ENCODE measurements at places on chromosomes 3 and 15.
A peak's percentile ranks its signal among the peaks of the same experiment; 100 is the strongest.

- no peak for DNase-seq
Measured at GRCh38 chr3:141798448-141798845, 35.2 kb downstream of the GRK7 start.

GRCh38 chr3:139934613-139935015, 371 bp upstream of the CLSTN2 start:
- DNase-seq, result peak; percentile 92

- DNase-seq, result no peak
Measured at GRCh38 chr3:141331377-141332318, 36.7 kb upstream of the ZBTB38 start.

- peak; percentile 19 for DNase-seq
Measured at GRCh38 chr3:179149406-179149867, 1.3 kb downstream of the PIK3CA start.

DNA sequence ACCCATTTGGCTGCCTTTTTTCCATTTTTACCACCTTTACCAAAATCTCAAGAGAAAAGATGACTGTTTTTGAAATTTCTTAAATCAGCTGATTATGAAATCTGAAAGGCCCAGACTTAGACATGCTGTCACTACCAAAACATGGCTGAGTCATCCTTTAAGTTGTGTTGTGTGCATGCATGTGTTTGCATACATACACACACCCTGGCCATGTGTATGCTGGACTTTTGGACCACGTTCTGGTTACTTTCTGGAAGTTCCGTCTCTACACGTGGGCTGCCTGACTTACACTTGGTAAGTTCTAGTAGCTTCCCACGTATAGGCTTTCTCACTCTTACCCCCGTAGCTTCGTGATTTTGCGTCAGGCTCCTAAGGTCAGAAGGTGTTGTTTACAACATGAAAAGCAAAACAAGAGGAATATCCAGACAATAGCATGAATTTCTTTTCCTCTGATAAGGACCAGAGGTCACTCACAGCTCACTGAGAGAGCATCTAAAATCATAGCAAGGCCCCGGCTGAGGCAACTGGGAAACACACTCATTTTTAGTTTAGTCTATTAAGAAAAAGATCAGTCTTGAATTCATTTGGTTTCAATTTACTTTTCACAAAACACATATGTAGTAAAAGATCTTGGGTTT, 62.4 kb downstream of the COL8A1 start:
- no peak for DNase-seq

GRCh38 chr3:131260525-131260924, 121.0 kb upstream of the NUDT16 start:
- DNase-seq, result no peak

- peak; percentile 69 for DNase-seq
Measured at GRCh38 chr3:102529452-102529851, 94.6 kb downstream of the ZPLD1 start.

DNA sequence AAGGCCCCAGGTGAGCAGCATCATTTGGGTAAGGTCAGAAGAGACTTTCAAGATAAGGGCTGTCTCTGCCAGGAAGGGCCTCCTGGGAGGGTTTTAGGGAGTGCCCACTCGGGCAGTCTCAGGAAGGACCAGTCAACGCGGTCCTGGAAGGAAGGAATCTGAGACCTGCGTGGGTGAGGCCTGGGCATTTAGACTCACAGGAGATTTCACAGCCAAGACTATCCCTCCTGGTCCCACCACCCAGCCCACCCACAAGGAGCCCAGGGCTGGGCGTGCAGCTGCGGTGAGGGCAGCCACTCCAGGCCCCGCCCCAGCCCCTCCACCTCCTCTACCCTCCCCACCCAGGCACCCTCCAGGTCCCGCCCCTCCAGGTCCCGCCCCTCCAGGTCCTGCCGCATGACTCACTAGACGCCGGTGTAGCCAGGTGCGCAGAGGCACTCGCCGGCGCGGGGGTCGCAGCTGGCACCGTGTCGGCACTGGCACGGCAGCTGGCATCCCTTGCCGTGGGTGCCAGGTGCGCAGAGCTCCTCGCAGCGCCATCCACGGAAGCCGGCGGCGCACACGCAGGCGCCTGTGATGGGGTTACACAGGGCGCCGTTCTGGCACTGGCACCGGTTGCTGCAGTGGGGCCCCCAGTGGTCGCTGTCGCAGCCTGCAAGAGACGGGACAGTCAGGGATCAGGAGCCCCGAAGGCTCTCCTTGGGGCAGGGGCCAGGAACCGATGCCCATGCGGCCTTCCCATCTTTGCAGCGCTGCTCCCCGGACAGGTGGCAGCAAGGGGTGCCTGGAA, 112.7 kb downstream of the RAB11A start:
- DNase-seq, result peak; percentile 91

DNA sequence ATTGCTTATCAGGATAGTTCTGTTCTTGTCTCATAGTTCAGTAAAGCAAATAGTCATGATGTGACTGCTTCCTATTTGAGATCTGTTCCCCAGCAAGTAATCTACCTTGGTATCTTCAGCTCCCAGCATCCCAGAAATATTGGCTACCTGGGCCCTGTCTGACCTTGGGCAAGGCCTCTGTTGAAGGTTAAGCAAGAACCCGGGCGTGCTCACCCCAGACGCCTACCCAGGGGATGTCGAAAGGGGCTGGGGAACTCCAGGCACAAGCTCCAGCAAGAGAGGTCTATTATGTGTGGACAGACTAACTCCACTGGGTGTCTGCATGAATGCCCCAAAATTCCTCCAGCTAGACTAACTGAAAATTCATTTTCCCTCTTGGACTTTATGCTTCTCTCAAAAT, 37.3 kb upstream of the IGF1R start:
- DNase-seq, result no peak

- no peak for DNase-seq
Measured at GRCh38 chr15:25624504-25625177, 185.8 kb upstream of the UBE3A start.

DNA sequence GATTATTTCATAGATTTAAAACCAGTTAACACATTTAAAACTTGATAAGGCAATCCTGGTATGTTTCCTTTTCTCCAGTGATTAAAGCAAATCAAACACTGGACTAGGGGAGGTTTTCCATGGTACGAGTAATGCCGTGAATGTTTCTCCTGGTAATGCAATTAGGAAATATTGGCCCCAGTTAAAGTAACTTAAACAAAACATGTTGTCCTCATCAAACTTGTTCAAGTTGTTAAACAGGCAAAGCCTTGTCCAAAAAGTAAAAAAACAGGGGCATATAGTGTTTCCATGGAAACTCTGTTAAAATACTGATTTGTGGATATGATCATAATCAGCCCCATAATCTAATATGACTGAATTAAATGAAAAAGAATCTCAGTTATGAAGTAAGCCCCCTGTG, 13.1 kb upstream of the LRTM1 start:
- no peak for DNase-seq

DNA sequence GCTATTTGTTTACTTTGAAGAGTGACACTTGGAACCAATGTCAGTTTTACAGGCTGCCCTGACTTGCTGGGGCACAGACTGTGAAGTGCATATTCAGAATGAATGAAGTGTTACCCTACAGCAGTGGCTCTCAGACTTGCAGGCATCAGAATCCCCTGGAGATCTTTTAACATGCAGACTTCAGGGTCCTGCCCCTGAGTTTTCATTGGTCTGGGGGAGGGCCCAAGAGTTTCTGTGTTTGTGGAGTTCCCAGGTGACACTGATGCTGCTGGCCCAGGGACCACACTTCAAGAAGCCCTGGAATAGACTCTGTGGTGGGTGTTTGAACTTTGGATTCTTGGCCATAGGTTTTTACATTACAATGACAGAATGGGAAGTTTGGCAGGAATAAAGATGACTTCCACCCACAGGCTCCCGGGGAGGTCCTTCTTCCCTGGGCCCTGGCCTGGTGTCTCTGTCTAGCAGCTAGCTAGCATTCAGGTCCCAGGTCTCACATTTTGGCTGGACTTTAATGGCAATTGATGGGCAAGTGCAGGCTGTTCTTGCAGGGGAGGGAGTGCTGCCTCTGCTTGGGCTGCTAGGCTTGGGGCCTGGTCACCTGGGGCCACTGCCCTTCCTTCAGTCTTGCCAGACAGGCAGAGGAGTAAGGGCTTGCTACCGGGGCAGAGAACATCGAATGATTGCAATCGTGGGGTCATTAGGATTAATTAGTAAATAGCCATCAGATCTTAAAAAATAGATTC, 149.0 kb downstream of the APBA2 start:
- no peak for DNase-seq

DNA sequence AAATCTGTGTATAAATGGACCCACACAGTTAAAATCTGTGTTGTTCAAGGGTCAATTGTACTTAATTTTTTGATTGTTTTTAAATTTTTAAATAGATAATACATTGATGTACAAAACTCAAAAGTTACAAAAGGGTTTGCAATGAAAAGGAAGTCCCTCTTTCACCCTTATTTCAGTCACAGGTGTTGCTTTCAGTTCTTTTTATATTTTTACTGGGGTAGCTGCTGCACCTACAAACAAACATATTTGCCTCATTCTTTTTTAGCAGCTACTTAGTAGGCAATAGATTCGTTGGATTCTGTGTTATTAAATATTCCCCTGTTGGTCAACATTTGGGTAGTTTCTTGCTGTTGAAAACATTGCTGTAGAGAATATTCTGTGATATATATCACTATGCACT, 44.4 kb downstream of the PIAS1 start:
- no peak for DNase-seq

DNA sequence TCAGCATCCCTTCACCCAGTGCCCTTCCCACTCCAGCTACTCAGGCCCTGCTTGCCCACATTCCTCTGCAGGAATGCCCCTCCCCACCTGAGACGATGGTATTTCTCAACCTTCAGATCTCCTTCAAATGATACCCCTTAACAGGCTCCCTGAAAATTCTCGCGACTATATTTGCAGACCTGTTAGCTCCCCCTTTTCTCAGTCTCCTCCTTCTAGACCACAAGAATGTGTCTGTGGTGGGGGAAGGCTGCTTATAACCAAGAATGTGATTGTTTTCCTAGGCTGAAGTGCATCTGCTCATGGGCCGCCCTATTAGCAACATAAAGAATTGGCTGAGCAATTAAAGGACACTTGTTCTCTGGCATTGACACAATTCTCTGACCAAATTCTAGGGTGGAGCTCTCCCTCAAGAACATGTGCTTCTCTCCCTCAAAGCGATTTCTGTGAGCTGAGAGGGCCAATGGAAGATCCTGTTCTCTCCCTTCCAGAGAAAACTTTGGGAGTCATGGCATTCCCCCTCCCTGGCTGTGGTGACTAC, 19.1 kb upstream of the LIMD1 start:
- peak; percentile 74 for DNase-seq

DNA sequence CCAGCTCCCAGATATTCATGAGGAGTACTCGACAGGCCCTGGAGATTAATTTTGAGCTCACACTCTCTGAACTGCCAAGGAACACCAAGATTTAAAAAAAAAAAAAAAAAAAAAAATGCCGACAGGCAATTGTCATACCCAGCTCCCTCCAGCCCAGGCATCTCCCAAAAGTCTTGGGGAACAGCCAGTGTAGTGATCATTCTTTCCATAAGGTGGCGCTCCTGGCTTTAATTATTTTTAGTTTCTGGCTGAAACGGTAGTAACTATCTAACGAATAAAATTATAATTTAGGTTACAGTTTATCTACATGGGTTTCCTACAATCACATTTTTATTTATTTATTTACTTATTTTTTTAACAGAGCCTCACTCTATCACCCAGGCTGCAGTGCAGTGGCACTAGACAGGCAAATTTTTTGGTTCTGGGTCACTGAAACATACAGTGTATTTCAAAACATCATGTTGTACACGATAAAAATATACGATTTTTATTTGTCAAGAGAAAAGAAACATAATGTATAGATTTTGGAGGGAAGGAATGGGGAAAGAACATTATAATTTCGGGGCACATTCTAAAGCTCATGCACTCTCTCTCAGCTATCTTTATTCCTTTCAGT, 157.3 kb downstream of the ADAMTS9 start:
- peak; percentile 89 for DNase-seq

- DNase-seq, result no peak
Measured at GRCh38 chr15:47504624-47505256, 212.6 kb upstream of the SEMA6D start.

DNA sequence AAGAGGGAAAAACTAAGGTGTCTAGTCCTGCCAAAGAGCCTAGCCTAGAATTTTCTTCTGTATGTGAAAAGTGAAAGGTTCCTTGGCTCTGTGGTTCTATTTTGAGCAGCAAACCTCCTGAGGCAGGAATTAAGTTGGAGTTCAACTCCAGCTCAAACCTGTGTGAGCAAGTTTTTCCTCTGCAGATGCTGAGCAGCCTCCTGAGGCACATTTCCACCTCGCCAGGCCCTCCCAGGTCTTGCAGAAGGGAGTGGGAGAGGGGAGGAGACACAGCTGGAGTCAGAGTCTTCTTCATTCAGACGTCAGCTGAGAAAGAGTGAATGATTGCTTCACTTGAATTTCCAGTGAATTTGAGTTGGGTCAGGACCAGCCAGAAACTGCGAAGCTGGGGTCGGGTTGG, 69.5 kb upstream of the ETV5 start:
- no peak for DNase-seq

- DNase-seq, result no peak
Measured at GRCh38 chr3:111103807-111104206, 32.2 kb downstream of the NECTIN3 start.

DNA sequence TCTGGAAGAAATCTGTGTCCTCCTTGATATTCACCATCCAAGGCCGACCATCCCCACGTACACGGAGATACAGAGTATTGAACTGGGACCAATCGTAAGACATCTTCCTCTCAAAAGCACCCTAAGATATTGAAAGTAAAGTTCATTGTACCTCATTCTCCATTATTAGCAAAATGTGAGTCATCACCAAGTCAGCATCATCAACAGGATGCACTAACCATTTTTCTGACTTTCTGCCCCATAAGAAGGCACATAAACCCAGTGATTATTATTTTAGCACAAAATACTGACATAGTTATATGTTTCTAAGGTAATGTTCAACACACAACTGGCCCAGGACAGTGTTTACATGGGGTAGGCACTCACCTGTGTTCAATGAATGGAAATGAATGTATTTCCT, 7.4 kb downstream of the NDUFAF1 start:
- DNase-seq, result no peak

DNA sequence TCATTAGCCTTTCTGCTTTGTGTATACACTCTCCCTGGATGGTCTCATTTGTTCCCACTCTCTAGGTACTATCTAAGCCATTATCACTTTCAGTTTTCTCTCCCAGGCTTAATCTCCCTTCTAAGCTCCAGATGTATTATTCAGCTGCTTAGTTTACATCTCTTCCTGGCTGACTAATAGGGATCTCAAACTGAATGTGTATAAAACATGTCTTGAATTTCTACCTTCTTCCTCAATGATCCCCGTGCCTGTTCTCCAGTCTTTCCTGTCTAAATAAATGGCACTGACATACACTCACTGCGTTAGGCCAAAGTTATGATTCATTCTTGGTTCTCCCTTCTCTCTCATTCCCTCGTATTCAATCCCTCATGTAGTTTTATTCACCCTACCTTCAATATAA, 127.3 kb downstream of the NR2F2 start:
- no peak for DNase-seq

- DNase-seq, result no peak
Measured at GRCh38 chr15:51619331-51620035, 3.1 kb downstream of the DMXL2 start.

- DNase-seq, result peak; percentile 81
Measured at GRCh38 chr15:58066042-58066867, 744 bp upstream of the ALDH1A2 start.

GRCh38 chr3:119600732-119601131, 3.0 kb downstream of the PLA1A start:
- DNase-seq, result peak; percentile 76

- DNase-seq, result no peak
Measured at GRCh38 chr3:127079211-127079610, 96.3 kb downstream of the PLXNA1 start.
